Activated gamma-delta T cell treated with anti-CD3 and anti-CD28 coated beads, Interleukin-2, amount 50 U/mL, for 16 hours (primary cell): ENCODE measurements at places on chromosomes 11 and 22.

GRCh38 chr11:110907629-110908028 lies 195.4 kb upstream of the ARHGAP20 start:
- no peak for DNase-seq

DNA sequence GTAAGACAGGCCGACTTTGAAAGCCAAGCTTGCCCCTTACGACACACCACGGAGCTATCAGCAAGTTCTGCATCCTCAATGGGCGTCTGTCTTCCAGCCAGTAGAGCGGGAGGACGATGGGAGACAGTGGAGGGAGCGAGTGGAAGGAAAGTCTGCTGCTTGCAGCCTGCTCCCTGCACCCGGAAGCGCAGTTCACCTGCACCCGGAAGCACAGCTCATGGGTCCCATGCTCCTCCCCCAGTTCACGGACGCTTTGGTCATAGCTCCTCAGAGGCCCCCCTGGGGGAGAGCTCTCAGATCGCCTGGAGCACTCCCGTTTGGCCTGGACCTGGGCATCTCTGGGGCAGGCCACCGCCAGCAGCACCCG lies 51.3 kb downstream of the FBLN1 start:
- DNase-seq: no peak

DNA sequence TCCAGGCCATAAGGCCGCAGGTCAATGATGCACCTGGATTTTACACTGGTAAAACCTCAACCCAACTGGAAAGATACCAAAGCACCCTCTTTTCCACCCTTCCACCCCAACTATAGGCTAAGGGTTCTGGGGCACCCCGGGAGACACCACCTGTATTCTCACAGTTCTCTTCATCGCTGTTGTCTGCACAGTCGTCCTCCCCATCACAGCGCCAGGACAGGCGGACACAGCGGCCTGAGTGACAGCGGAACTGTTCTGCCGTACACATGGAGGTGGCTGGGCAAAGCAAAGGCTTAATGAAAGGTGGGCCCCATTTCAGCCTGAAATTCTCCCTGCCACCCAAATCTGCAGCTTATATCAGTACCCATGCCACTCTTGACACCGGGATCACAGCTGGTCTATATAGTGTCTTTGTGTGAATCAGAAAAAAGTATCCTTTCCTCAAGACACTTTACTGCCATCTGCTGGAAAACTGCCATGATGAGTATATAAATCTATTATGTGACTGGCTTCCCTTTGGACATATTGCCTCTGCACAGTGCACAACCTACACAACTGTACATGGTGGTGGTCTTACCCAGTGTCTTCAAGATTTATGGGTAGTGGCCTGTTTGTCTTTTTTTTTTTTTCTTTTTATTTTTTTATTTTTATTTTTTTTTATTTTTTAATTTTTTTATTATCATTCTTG lies 21.5 kb downstream of the LRP4 start:
- no peak for DNase-seq

DNA sequence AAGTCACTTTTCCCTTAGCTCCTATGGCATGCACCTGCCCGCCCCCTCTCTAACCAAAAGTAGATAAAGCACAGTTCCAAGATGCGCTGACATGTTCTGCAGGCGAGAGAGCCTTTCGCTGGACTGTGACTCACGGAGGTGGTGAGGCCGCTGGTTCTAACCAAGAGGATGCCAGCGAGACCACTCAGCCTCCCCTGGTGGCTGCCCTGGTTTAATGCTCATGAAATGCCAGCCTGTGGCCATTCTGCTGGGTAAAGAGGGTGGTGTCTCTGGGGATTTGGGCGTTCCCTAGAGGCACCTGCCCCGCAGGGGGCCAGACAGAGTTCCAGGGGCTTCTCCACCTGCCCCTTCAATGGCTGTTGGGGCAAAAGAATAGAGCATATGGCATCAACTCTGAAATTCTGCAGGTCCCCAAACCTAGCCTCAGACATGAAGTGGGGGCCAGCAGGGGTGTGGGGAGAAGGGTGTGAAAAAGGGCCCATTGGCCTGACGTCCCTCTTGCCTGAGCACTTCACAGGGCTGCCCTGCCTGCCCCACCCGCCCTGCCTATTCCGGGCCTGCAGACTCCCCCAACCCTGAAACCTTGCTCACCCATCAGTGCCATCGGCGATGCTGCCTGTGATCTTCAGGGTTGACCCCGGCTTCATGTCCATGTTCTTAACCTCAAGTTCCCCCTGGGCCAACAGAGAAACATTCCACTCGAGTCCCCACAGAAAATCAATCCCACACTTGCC lies 8.5 kb downstream of the LGALS2 start:
- no peak for DNase-seq

DNA sequence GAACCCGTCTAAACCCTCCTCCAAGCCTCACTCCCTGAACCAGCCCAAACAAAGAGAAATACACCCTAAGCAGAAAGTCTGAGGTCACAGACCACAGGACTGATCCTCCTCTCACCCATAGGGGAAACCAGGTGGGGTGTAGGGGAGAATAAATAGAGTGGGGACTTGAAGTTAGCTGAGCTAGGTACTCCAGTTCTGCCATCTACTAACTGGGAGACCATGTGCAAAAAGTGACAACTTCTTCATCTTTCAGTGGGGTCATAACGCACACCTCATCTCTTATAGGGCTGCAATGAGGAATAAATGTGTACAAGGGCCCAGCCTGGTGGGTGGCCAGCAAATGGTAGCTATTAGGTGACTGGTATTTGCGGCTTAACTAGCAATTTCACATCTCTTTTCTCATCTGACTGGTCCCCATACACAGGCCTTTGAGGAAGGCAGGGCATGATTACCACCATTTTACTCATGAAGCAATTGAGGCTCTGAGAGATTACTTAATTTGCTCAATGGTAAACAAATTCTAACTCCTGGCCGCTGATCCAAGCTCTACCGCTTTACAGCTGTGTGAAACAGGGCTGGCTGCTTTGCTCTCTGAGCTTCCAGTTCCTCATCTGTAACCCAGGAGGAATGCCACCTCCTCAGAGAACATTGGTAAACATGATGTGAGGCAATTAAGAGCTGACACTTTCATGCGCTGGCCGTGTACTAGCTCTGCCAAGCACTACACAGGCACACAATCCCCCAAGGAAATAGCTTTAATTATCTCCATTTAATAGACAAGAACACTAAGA lies 16.6 kb downstream of the TBC1D10A start:
- no peak for DNase-seq

- DNase-seq: no peak
Measured at GRCh38 chr11:80827781-80828180, 1387.0 kb upstream of the TENM4 start.

GRCh38 chr11:17498058-17498457 lies 21.4 kb upstream of the ABCC8 start:
- DNase-seq: no peak

- no peak for DNase-seq
Measured at GRCh38 chr11:84408946-84409411, 1122.8 kb upstream of the CCDC90B start.

DNA sequence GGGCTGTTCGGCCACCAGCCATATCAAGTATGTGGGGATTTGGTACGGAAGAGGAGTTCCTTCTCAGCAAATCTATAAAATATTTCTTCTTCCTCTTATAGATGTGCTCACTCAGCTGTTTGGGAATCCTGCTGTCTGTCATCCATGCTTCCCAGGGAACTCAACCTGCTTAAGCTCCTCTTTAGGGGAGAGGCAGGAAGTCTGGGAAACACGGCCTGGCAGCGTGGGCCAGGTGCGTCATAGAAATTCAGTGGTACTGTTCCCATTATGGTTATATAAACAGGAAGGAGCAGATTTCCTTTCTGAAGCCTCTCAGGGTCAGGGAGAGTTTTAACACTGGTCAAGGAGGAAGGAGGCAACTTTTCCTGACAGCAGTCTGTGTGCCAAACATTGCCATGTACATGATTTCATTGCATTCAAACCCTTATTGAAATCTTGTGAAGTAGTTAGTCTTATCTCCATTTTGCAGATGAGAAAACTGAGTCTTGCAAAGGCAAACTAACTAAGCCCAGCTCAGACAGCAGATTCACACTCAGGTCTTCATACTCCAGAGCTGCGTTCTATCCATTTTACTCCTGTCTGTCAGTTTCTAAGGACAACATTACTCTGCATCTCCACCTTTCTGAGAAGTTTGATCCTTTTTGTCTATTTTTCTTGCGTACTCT lies 35.4 kb upstream of the AMOTL1 start:
- no peak for DNase-seq

- DNase-seq: no peak
Measured at GRCh38 chr11:116467823-116468222, 305.0 kb downstream of the BUD13 start.

DNA sequence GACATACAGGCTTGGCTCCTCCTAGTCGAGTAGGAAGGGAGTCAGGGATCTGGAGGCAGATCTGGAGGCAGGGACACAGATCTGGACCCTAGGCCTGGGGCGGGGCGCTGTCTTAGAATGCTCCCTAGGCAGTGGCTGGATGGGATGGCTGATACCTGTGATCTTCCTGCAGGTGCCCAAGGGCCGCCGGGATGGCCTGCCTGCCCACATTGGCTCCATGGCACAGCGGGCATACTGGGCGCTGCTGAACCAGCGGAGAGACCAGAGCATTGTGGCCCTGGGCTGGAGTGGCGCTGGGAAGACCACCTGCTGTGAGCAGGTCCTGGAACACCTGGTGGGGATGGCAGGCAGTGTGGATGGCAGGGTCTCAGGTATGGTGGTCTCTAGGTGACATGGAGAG lies 35.4 kb downstream of the MYO18B start:
- no peak for DNase-seq

DNA sequence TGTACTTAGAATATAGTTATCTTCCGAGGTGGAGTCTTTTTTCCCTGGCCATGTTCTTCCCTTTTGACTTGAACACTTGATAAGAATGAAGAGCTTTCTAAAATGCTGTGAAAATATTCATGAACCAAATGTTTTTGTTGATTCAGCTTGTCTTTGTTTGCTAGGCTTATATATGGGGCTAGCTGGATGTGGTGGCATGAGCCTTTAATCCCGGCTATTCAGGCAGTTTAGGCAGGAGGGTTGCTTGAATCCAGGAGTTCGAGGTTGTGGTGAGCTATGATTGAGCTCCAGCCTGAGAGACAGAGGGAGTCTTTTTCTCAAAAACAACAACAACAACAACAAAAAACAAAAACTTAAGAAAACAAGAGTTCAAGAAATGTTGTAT lies 23.1 kb downstream of the CBL start:
- DNase-seq: no peak

DNA sequence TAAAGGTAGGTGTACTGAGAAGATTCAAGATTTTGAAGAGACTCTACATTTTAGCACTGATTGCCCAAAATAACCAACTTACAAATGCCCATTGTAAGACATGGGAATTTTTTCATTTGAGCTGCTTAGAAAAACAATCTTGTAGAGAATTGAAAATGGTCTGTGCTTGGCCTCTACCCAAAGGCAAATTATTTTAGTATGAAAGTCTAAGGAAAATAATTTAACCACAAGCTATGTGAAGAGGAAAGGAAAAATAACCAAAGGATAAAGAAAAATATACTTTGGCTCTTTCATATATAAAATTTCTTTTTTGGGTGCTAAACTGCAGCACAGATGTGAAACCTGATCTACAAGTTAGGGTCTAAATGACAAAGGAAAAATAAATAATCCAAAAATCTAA lies 54.9 kb downstream of the ME3 start:
- DNase-seq: no peak
